NCI-H2171 (cell line): ENCODE measurements at places on chromosomes 6 and 20.

GRCh38 chr6:156807028-156807427 lies 29.9 kb downstream of the ARID1B start:
- no peak for DNase-seq

- no peak for DNase-seq
Measured at GRCh38 chr6:72401865-72402264, 220.0 kb upstream of the KCNQ5 start.

DNA sequence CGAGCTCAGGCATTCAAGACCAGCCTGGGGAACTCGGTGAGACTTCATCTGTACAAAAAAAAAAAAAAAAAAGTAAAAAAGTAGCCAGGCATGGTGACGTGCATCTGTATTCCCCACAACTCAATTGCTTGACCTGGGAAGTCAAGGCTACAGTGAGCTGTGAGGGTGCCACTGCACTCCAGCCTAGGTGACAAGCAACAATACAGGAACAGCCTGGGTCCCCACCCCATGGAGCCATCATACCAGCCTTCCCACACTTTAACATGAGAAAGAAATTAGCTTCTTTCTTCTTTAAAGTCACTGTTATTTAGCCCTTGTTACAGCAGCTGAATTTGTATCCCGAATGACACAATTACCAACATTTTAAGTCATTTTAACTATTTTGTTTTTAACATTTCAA lies 56.1 kb downstream of the SCML4 start:
- no peak for DNase-seq

DNA sequence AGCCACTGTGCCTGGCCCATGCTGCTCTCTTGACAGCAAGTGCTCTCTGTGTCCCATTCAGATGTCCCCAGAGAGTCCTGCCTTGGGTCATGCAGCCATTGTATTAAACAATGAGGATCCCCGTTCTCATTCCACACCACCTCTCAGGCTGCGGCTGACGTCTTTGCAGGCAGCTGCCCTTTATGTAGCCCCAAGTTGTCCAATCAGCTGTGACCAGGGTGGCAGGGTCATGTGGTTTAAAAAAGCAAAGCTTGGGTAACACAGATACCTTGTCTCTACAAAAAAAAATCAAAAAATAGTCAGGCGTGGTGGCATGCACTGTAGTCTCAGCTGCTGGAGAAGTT lies 13.2 kb downstream of the GCNT2 start:
- DNase-seq: no peak
